Myocyte (in vitro differentiated cells): ENCODE measurements at places on chromosomes 4 and X. TPM values are rescaled to one million over a fixed set of nuclear protein-coding genes. Genes with fewer than 3 reads are reported as not detected.

The FLNA gene
- 410 and 518 TPM in 2 replicates for total RNA-seq

The SPANXA2 gene
- total RNA-seq, result not detected in 2 replicates

The SSX4 gene
- 0.64 and 0.78 TPM in 2 replicates for total RNA-seq

The AASDH gene
- total RNA-seq, result 10.7 and 10.9 TPM in 2 replicates

The AMTN gene
- not detected in 2 replicates for total RNA-seq

DNA sequence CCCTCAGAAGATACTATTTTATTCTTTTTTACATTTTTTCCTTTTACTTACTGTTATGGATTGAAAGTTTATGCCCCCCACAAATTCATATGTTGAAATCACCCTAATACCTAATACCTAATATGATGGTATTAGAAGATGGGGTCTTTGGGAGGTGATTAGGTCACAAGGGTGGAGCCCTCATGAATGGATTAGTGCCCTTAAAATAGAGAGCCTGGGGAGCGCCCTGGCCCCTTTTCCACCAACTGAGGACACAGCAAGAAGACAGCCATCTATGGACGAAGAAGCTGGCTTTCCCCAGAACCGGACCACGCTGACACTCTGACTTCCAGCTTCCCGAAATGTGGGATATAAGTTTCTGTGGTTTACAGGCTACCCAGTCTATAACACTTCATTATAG is 58.6 kb upstream of the FAT1 start:
- DNase-seq, result no peak

- DNase-seq, result peak; percentile 92
These were observed 21.2 kb downstream of the DOK7 start for GRCh38 chr4:3484057-3484973.

- no peak for DNase-seq
These were observed 149.8 kb upstream of the EOLA2 start for GRCh38 chrX:150088042-150088441.

GRCh38 chrX:83759872-83760271 is 101.1 kb upstream of the CYLC1 start:
- peak; percentile 1 for DNase-seq

DNA sequence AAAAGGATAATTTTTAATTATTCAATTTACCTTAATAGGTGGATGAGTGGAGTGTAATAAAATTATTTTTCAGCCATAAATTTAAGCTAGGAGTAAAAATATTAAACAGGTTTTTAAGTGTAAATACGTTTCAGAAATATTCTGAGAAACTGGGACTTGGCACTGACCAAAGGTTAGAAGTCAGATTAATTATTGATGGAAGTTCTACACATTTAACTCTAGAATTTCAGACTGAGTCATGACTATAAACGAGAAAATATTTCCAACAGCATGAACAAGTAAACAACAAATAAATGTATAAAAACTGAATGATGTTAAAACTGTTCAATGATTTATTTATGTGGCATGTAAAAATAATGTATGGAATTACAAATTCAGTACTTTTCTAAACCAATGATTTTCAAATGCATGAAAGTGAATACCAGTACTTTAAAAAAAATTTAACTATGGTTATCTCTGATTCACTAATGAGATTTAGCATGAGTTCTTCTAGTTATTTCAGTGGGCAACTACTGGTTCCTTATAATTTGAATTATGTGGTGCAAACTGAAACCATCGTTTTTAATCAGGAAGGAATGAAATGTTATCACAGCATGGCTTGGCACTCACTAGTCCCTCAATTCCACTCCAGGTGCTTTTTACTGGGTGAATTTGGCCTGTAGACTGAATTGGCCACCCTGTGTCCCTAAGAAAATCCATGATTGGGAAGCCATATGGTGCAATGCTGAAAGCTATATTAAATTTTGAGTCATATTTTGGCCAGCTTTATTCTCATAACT is 244.2 kb downstream of the FSTL5 start:
- no peak for DNase-seq

DNA sequence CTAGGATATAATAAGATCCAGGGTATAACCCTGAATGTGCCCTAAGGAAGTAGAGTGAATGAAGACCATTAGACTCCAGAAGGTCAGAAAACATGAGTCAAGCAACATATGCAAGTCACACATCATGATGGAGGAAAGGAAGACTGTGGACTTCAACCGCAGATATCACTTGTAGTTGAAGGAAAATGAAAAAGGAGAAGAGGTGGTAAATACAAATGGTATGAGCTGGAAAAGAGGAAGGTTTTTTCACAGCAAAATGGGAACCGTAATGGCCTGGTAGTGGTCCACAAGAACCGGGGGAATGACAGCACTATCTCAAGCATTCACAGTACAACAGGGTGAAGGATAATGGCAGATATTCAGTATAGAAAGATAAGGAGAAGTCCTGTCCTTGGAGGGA is 5.2 kb upstream of the SCFD2 start:
- no peak for DNase-seq

- no peak for DNase-seq
These were observed 558.2 kb upstream of the DIPK2B start for GRCh38 chrX:45758738-45759397.

GRCh38 chr4:70559211-70559830 is 32.7 kb upstream of the AMBN start:
- peak; percentile 68 for DNase-seq

- DNase-seq, result no peak
These were observed 70.8 kb downstream of the PCDH7 start for GRCh38 chr4:30790998-30791397.

GRCh38 chr4:163467082-163467770 is 6.3 kb downstream of the TKTL2 start:
- DNase-seq, result no peak

GRCh38 chrX:30313322-30313721 is 4.1 kb upstream of the NR0B1 start:
- DNase-seq, result peak; percentile 77

DNA sequence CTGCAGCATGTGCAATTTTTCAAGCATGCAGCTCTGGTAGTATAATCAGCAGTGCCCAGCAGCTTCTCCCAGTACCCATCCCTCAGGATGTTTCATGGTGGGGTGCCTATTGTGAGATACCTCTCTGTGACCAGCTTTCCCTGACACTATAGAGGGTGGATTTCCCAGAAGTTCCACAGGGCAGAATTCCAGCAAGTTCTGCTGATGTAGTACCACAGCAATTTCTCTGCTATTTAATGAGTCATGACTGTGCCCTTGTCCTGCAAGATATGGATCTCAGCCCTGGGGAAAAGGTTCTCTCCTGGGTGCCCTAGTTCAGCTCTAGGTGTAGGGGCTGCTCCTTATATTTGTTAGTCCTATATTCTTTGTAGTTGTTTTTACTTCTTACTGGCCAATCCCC is 174.8 kb downstream of the ENOX2 start:
- peak; percentile 7 for DNase-seq

DNA sequence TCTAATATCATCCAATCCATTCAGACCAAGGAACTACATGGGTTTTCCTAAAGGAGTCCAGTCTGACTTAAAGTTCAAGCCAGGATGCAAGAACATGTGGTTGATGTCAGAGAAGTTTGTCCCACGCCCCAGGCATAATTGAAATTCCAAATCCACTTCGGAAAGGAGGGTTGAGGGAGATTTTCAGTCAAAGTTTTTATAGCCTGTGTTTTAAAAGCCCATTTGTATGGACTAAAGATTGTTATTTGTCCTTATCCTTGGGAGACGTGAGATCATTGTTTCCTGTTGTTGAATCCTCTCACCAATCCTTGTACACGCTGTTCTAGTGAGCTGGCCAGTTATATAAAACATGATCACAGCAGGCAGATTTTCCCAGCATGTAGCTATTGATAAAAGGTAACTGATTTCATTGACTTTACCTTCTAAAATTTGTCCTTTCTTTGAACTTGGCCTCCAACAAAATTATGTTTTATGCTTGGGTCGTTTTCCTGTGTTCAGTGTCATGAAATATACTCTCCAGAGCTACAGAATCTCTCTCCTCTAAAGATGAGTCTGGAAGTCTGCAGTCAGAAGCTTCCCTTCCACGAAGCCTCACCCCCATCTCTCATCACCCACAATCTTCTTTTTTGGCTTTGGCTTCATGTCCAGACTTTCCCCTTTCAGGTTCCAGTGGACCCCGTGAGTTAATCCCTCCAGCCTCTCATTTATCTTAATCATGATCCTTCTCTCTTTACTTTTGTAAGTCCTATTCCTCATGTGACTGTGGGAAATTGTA is 92.9 kb downstream of the ATP10D start:
- DNase-seq, result peak; percentile 53

- no peak for DNase-seq
These were observed 10.9 kb upstream of the RHOXF2 start for GRCh38 chrX:120147537-120147936.

GRCh38 chr4:101792056-101792590 is 1.6 kb downstream of the BANK1 start:
- peak; percentile 3 for DNase-seq

DNA sequence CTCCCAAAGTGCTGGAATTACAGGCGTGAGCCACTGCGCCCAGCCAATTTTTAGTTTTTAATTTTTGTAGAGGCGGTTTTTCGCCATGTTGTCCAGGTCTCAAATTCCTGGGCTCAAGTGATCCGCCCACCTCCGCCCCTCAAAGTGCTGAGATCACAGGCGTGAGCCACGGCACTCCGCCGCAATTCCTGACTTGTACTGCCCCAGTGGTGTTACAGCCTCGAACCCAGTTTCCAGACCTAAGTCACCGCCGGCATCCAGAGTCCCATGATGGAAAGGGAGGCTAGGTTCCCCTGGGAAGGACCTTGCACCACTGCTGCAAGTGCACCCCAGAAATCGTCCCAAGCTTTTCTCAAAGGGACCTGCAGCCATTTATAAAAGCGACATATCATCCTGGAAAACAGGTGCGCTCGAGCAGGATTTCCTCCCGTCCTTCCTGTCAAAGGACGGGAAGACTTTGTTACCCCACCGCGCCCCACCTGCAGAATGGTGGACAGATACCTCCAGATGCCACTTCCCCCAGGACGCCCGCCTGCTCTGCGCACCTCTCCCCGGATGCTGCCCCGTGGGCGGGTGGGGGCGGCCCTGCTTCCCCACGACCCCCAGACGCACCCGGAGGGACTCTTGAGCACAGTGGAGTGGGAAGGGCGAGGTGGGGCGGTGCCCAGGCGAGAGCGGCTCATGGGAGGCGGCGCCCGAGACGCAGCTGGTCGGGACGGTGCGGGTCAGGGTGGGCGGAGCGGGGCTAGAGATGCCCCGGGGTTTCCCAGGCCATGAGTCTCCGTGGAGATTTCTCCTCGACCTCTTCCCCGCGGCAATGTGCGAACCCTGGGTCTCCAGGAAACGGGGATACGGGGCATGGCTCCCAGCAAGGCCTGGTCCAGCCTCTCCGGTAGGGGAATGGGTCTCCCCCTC is 947 bp upstream of the RPL10 start:
- peak; percentile 78 for DNase-seq

DNA sequence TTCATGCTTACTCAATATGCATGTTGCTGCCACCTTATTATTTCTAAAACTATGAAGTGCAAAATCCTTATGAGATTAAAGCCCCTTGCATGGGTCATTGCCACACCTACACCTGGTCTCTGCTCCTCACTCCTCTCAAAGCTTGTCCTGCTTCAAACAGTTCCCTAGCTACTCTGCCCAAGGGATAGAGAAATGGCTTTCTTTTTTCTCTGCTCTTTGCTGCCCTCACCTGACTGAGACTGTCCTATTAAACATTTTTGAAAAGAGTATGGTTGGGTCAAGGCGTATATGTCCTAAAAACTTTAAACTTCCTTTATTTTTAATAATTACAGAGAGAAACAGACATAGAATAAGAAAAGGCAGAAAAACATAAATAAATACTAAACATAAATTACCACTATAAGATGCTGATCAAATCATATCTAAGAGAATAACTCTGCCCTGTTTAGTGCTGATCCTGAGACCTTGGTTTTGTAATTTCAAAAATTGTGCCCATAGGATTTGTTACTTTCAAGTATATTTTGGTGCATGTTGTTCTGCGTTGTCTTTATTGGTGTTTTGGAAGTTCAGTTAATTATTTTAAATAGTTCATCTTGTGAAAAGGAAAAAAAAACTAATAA is 704.9 kb upstream of the PABPC4L start:
- DNase-seq, result peak; percentile 50

DNA sequence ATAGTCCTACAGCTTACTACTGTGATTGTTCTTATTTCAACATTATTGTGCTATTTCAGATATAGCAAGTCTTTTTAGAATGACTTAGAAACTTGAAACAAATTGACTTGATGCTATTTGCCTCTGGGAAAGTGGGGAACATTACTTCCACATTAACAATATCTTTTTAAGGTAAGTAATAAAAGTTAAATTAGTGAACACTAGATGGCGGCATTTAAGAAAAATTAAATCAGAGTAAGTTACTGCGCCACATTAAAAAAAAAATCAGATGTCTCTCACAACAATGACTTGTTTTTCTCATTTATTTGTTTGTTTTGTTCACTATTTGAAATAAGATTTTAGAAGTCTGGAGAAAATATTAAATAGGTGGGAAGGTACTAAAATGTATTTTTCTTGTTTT is 1026.9 kb upstream of the SLIT2 start:
- DNase-seq, result peak; percentile 22

DNA sequence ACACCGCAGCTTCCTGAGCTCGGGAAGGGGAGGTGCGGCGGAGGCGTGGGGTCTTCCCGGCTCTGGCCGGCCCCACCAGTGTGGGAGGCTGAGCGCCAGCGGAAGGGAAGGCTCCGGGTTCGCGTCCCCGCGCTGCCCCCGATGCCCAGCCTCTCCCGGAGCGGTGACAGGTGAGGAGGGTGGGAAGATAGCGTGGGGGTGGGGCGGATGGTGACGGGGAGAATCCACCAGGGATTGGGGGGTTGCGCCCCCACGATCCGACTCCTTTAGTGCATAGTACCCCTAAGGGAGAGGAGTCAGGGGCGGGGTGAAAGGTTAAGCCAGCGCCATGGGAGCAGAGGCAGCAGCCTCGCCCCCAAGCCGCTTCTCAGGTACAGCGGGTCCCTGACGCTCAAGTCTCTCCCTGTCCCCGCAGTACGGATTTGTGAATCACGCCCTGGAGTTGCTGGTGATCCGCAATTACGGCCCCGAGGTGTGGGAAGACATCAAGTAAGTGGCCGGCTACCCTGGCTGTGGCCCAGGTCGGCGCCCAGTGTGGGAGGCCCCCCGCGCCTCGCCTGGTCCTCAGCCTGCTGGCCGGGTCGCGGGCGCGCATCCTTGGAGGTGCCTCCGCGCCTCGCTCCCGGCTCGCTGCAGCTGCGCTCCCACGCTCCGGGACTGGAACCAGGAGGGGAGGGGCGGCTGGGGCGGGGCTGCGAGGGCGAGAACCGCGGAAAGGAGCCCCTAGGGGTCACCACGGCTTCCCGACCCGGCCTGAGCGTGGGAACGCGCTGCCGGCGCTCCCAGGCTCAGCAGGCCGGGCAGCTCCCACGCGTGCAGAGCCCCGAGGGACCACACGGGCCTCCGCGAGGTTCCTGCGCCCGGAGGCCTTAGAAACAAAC is 791 bp downstream of the GUCY1B1 start:
- DNase-seq, result peak; percentile 44
